Kasumi-1 (cell line): ENCODE measurements at places on chromosomes 16 and 17.

- DNase-seq, result no peak
Observed at GRCh38 chr17:51730303-51731050, 428.0 kb downstream of the CA10 start.

DNA sequence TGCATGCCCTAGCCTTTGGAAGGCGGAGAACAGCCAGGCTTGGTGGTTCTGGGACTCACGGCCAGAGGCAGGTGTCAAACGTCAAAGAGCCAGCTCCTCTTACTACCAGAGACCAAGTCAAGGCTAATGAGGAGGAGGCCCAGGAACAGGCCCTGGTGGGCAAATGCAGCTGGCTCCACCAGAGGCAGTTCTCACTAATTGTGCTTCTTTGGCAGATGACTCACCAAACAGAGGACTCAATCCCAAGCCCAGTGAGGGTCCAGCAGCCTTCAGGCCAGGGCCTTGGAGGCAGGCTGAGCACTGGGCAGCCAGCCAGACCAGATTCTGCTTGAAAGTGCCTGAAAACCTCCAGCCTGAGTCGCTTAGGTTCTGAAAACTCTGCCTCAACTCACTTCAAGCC, 336.5 kb upstream of the CDH5 start:
- DNase-seq, result no peak

DNA sequence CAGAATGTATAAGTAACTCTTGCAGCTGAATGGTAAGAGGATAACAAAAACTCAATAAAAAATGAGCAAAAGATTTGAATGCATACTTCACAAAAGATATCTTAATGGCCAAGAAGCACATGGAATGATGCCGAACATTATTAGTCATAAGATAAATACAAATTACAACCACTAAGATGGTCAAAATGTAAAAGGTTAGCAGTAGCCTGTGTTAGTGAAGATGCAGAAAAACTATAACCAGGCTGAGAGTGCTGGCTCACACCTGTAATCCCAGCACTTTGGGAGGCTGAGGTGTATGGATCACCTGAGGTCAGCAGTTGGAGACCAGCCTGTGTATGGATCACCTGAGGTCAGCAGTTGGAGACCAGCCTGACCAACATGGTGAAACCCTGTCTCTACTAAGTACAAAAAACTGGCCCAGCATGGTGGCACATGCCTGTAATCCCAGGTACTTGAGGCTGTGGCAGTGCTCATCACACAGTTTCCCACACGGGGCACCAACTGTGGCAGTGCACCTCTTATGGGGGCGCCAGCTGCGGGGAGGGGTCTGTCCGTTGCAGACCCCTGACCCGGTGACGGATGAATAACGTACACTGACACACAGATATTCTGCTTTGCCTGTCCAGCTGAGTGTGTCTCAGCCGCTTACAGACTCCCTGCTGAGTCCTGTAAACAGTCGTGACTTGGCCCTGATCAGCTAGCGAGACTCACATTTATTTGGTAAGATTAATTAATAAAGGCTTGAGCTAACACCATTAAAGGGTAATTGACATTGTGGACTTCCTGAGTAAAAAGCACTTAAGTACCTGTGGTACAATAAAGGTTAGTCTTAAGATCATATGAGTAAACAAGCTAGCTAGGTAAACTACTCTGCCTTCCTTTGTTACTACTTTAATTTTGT, 45.7 kb upstream of the FAM20A start:
- DNase-seq, result no peak

DNA sequence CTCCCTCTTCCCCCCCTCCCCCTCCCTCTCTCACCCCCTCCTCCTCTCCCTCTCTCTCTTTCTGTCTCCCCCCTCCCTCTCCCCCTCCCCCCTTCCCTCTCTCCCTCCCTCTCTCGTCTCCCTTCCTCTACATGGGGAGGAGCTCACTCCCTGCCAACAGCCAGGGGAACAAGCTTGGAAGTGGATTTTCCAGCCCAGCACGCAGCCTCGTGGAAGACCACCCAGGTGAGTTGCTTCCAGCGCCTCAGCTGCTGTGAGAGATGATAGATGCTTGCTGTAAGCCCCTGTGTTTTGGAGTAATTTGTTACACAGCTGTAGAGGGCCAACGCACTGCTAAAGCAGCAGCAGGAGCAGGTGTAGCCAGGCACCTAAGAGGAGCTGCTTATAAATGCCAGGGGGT, 20.8 kb downstream of the ACTG1 start:
- no peak for DNase-seq

DNA sequence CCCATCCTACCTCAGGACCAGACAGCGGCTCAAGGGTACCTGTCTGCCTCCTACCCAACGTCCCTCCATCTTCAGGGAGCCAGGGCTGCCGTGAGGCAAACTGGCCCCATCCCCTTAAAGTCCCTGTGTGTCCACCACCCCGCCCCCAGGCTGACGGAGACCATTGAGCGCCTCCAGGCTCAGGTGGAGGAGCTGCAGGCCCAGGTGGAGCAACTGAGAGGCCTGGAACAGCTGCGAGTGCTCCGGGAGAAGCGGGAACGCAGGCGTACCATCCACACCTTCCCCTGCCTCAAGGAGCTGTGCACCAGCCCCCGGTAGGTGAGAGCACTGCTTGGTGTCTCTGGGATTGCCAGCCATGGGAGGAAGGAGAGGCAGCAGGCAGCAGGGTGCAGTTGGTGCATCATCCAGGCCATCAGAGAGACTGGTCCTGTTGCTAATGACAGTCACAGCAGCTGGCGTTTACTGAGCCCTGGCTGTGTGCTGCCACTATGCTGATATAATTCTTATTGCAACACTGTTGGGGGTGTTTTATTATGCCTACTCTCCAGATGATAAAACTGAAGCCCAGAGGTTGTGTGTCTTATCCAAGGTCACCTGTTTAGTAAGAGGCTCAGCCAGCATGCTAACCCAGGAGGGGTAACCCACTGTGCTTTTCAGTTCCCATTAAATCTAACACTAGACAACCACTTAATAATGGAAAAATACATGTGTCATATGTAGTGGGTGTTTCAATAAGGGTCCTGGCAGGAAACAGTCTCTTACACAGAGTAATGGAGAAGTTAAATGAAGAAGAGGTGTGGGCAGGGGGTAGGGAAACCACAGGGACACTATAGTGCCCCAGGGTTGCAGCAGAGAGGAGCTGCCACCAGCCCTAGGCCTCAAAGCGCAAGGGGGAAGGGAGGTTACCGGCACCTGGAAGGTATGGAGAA, 10.3 kb upstream of the MRPL58 start:
- peak; percentile 53 for DNase-seq

DNA sequence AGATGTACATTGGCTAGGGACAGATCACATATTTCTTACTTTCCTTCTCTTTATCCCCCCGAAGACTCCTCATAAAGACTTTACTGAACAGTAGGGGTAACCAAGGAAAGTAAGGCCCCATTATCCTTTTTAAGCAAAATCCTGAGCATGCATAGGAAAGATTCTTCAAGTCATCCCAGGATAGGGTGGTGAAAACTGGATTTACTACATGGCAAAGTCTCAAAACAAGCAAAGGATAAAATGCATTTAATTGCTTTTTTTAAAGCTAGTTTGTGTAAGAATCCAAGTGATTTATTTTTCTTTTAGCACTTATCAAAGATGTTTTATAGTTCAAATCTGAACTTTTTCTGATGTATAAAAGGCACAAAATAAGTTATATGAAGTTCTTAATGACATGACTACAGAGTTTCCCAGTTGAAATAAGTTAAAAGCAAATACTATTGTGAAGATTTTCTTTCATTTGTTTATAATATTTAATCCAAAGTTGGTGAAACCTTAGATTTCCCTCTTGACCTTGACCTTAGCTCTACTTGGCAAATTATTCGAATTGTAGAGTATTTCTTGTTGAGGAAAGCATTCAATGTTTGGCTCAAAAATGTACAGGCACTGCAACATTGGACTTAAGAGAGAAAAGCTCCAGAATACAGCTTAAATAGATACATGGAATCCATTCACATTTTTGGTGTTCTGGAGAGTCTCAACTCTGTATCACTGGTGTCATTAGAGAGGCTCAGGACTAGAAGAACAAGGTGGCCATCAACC, 104.3 kb downstream of the ABCA8 start:
- no peak for DNase-seq

GRCh38 chr17:44221862-44222111, 2.3 kb upstream of the UBTF start:
- no peak for DNase-seq

DNA sequence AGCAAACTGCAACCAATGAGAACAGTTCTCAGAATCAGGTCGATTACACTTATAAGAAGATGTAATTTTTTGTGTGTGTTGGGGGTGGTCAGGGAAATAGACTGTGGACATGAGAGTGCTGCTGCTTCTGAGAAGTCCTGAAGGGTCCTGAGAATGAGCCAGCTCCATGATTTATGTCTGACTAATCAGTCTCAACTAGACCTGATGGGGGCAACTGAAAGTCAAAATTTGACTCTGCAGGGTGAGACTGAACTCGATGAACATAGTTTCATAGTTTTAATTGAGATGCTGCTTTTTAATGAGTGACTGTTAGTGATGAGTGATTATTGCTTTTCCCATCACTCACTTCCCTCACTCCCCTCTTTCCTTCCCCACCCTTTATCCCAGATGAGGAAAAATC, 37.3 kb downstream of the SMARCE1 start:
- no peak for DNase-seq

GRCh38 chr16:2881783-2882649, 999 bp upstream of the FLYWCH2 start:
- DNase-seq, result no peak

GRCh38 chr16:85838381-85838780, 38.9 kb downstream of the COX4I1 start:
- DNase-seq, result no peak

- no peak for DNase-seq
Observed at GRCh38 chr17:5200360-5200759, 8.7 kb upstream of the ZNF594 start.
